Psoas muscle (tissue), 8 donors: ENCODE measurements at places on chromosomes 5 and 9. TPM values are rescaled to one million over a fixed set of nuclear protein-coding genes. Genes with fewer than 3 reads are reported as not detected.

Gene NUTM2F
- polyA plus RNA-seq = not detected

DNA sequence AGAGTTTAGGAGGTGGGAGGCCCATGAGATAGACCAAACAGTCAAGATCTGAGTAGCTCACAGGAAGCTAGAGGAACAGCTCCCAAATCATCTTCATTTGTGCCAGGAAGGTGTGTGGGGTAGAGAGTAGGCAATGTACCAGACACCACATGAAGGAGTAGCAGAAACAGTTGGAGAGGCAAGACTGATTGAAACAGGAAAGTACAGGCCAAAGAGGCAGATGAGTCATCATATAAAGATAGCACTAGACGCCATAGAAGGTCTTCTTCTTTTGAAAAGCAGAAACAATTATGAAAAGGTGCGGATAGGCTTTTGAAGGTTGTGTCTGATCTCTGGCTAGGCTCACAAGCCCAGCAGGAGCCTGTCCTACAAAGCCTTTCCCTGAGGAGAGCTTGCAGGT lies 62.7 kb upstream of the PALM2AKAP2 start:
- DNase-seq = no peak

DNA sequence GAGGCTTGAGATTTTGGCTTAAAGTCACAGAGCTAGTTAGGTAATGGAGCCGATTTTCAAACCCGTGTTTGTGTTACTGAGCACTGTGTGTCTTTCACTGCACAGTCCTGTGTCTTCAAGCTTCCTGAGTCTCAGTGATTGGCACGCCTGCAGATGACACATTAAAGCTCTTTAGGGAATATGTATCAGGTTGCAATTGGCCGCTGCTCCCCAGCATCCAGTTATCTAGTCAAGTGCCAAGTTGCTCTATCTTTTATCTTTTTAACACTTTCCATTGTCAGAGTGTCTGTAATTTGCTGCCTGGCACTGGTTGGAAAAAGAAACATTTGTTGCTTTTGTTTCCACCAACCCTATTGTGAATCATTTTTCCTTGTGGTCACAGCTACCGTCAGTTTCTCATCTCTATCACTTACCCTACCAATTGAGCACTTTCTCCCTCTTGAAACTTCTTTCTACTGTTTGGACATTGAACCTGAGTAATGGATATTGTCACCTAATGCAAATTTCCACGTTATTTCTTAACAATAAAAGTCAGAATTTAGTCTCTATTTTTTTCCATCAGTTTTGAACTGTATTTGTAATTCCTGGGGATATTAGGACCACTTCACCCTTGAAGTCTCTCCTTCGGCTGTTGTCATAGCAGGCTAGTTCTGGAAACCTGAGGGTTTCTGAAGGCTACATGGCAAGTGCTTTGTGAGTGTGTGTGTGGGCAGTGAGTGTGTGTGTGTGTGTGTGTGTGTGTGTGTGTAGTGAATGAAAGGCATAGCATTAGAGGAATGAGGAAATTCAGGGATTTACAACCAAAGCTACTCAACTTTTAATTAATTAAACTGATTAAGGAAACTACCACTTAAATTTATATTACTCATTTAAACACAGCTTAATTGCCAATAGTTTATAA lies 274.3 kb downstream of the ISL1 start:
- no peak for DNase-seq

DNA sequence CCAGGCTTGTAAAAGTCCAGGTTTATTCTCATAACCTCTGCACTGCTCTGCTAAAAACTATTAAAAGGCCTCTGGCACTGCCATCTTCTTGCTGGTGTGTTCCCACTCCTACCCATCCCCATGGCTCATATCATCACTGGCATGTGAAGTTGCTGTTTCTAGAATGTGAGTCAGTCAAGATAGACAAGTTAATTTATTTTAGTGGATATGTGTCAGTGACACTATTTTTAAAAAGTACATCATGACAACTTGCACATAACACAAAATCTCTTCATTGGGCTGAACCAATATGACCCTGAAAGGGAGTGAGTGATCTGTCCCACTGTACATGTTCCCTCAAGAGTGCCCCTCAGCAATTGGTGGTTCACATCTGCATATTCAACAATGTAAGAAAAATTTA lies 299.7 kb downstream of the NFIB start:
- DNase-seq = no peak

Gene ZNF462
- polyA plus RNA-seq = 2.0 TPM

GRCh38 chr5:134184155-134185135 lies 7.7 kb upstream of the SKP1 start:
- DNase-seq = peak; percentile 84

- no peak for DNase-seq
Measured at GRCh38 chr5:158200619-158201018, 341.7 kb upstream of the CLINT1 start.

Gene PLAC8L1
- polyA plus RNA-seq = not detected
